ENCODE measurements at places on chromosomes 3 and 15.

- DNase-seq = no peak
Observed at GRCh38 chr3:58704745-58705144, 38.2 kb upstream of the FAM3D start.

- DNase-seq = no peak
Observed at GRCh38 chr3:59979542-59979941, 929.7 kb upstream of the CFAP20DC start.

- no peak for DNase-seq
Observed at GRCh38 chr3:37402351-37402750, 228.0 kb upstream of the LRRFIP2 start.

- DNase-seq = no peak
Observed at GRCh38 chr3:13296662-13297061, 123.5 kb downstream of the NUP210 start.

- DNase-seq = no peak
Observed at GRCh38 chr15:100350434-100351226, 8.9 kb upstream of the ADAMTS17 start.

- no peak for DNase-seq
Observed at GRCh38 chr3:73479325-73479724, 145.4 kb downstream of the PDZRN3 start.

GRCh38 chr3:75075158-75075557 lies 460.7 kb upstream of the CNTN3 start:
- DNase-seq = no peak

GRCh38 chr15:31391687-31392671 lies 65.3 kb downstream of the KLF13 start:
- DNase-seq = peak; percentile 67

- DNase-seq = no peak
Observed at GRCh38 chr3:123330441-123330991, 118.4 kb downstream of the ADCY5 start.

- DNase-seq = no peak
Observed at GRCh38 chr15:56160966-56161365, 82.7 kb downstream of the RFX7 start.

DNA sequence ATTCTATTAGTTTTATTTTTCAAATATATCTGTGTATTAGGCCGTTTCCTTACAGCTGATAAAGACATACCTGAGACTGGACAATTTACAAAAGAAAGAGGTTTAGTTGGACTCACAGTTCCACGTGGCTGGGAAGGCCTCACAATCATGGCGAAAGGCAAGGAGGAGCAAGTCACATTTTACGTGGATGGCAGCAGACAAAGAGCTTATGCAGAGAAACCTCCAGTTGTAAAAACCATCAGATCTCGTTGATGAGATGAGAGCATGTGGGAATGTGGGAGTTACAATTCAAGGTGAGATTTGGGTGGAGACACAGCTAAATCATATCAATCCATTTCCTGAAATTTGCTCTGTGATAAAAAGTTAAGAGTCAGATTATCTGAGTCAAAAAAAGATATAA lies 2.3 kb upstream of the GOLGA8A start:
- DNase-seq = no peak

- DNase-seq = no peak
Observed at GRCh38 chr15:70253461-70254156, 155.9 kb upstream of the TLE3 start.

- DNase-seq = no peak
Observed at GRCh38 chr15:83276661-83277060, 7.8 kb downstream of the BNC1 start.

GRCh38 chr15:35080226-35080625 lies 4.9 kb downstream of the NANOGP8 start:
- DNase-seq = no peak

GRCh38 chr3:11944052-11944673 lies 60.0 kb upstream of the SYN2 start:
- no peak for DNase-seq

DNA sequence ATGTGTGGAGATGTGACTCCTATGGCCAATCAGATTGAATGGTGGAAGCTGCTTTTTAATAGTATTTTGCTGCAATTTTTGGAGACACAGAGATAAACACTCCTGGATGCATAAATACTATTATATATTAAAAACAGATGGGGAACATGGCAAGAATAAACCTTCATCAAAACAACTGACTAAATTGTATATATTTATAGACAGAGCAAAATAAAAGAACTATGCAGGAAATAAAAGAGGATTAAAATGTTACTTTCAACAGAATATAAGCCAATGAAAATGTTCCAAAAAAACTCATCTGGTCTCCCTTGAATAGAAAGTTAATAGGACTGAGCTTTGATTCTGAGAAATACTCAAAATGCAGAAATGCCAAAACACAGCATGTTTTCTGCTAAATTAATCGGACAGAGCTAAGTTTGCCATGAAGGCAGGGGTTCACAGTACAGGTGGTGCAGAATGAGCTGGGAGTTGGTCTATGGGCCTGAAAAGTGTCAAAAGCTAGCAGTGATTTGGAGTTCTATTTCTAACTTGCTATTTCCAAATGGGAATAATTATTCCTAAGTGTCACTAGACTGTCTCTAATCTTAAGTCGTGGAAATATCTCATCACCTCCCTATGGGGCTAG lies 227.2 kb downstream of the CNTN3 start:
- no peak for DNase-seq

- no peak for DNase-seq
Observed at GRCh38 chr3:37955918-37956707, 34.5 kb upstream of the VILL start.

GRCh38 chr15:61034678-61035291 lies 194.3 kb downstream of the RORA start:
- no peak for DNase-seq

- DNase-seq = no peak
Observed at GRCh38 chr3:94225148-94225865, 162.4 kb downstream of the NSUN3 start.

DNA sequence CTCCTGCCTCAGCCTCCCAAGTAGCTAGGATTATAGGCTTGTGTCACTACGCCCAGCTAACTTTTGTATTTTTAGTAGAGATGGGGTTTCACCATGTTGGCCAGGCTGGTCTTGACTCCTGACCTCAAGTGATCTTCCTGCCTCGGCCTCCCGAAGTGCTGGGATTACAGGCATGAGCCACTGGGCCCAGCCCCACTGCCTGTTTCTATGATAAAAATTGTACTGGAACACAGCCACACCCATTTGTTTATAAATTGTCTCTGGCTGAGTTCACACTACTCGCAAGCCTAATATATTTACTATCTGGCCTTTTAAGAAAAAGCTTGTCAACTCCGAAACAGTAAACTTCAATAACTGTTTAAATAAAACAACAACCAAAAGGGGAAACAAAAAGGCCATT lies 309.4 kb upstream of the WNT5A start:
- no peak for DNase-seq

Data from stimulated activated CD8-positive, alpha-beta memory T cell treated with anti-CD3 and anti-CD28 coated beads, Interleukin-4, amount 100 ng/mL, for 1 hour (primary cell).